ENCODE measurements at places on chromosomes 4 and X.
A peak's percentile ranks its signal among the peaks of the same experiment; 100 is the strongest.

DNA sequence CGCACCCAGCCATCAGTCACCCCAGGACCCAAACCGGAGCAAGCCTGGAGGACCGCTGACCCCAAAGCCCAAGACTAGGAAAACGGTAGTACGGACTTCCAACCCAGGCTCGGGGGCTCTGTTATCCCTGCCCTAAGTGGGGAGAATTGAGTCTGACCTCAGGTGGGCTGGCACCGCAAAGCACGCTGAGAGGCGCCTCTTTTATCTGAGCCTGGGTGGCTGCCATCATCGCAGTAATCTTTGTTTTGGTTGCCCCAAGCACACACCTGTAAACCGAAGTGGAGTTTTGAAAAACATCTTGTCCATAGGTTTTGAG, 894 bp upstream of the SH3RF1 start:
- no peak for DNase-seq

GRCh38 chrX:123513585-123514278, 219.1 kb downstream of the THOC2 start:
- DNase-seq: peak; percentile 11

GRCh38 chr4:76592460-76592859, 157.4 kb downstream of the SHROOM3 start:
- no peak for DNase-seq

DNA sequence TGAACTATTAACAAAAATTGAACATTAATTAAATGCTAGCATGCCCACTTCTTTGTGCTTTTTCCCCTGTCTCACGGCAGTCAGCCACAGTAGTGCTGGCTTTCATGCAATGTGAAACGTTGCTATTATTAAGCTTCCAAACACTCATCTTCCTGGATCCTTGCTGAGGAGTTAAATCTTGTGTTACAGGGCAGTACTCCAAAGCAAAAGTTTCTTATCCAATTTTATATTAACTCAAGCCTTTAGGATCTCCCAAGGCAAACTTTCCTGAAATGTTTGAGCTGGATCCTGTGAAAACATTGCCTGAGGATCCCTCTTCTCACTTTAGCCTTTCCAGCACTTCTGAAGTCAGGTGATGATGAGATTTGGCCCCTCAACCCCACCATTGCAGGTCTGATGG, 1454.8 kb downstream of the FSTL5 start:
- DNase-seq: no peak

DNA sequence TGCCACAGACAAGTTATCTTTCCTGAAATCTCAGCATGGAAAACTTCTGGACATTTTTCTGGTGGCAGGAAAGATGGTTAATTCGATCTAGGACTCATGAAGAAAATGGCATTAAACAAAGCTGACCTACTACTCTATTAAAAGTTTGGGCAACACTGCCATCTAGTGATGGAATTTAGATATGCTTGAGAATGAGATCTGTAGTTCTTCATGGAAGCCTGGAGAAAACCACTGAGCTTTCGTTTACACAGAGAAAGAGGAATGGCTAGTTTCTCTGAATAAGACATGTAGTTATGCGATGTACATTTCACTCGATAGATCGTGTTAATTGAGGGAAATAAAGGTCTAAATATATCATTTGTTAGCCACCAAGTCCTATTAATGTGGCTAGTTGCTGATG, 51.7 kb upstream of the CHRDL1 start:
- peak; percentile 67 for DNase-seq

- DNase-seq: no peak
Observed at GRCh38 chrX:1150569-1151347, 61.7 kb downstream of the CRLF2 start.

DNA sequence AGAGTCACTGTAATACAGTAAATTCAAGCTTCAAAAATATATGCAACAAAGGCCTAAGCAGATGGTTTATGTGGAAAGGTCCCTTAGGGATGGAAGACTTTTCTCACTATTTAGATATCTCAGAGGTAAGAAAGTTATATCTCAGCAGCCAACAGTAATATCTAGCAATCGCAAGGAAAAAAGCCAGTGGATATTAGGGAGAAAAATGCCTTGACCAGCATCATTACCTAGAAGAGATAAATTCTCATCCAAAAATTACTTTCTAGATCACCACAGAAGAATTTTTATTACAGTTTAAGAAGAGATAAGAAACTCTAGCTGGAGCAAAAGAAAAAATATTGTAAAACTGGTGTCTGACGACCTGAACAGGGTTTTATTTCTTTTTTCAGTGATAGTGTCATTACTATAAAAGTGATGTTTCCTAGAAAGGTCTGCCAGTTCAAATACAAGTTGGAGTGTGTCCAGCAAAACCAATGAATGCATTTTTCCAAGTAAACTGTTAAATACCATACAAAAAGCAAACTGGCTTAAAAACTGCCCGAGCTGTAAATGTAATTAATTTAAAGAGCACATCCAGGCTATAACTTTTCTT, 100.0 kb downstream of the ATP11C start:
- no peak for DNase-seq

- peak; percentile 77 for DNase-seq
Observed at GRCh38 chr4:742742-743311, 37.2 kb downstream of the PCGF3 start.

GRCh38 chr4:183495184-183495583, 9.7 kb upstream of the ING2 start:
- no peak for DNase-seq

DNA sequence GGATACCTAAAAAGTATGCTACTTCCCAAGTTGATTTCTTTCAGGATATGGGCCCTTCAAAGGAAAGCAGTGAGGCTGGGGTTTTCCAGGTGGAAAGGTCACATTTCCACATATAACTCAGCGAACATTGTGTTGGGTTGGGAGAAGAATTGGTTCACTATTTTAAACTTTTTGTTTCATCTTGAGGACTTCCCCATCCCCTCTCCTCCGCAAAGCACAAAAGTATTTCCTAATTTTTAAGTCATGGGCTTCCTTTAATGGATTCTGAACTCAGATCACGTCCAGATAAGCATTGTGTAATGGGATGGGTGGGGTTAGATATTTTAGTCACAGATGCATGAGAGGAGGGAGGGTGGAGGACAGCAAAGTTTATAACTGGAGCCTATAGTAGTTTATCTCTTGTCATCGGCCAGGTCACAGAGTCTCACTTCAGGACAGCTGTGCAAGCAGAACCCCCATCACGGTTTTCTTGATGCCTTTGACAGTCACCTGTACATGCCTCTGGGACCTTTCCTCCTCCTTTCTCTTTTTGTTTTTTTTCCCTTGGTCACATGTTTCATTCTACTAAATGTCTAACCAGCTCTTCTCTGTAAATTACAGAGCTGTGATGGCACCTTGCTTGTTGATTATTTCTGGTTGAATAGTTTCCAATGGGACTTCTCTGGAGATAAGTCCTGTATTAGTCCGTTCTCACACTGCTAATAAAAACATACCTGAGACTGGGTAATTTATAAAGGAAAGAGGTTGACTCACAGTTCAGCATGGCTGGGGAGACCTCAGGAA, 115.4 kb downstream of the PTTG2 start:
- no peak for DNase-seq

- DNase-seq: no peak
Observed at GRCh38 chr4:26573389-26573794, 10.5 kb upstream of the TBC1D19 start.

GRCh38 chr4:141473952-141474351, 162.4 kb upstream of the IL15 start:
- DNase-seq: no peak

GRCh38 chrX:101057093-101057714, 5.3 kb upstream of the TRMT2B start:
- no peak for DNase-seq

DNA sequence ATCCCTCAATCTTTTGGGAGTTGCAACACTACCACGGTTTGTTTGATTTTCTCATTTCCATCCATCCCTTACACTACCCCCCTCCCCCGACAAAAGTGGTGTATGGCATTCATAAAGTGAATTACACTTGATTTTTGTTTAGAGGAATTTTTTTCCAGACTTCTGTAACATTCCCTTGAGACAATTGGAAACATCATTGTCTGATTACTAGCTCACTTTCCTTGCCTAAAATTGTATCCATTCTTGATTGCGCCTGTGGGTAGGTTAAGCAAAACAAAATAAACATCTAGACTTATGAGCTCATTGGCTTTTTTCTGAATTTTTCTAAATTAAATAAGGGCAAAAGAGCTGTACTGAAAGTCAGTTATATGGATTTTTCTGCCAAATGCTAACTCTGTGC, 3.5 kb downstream of the GPC3 start:
- DNase-seq: no peak

- DNase-seq: no peak
Observed at GRCh38 chr4:175561696-175562095, 250.4 kb downstream of the GPM6A start.

DNA sequence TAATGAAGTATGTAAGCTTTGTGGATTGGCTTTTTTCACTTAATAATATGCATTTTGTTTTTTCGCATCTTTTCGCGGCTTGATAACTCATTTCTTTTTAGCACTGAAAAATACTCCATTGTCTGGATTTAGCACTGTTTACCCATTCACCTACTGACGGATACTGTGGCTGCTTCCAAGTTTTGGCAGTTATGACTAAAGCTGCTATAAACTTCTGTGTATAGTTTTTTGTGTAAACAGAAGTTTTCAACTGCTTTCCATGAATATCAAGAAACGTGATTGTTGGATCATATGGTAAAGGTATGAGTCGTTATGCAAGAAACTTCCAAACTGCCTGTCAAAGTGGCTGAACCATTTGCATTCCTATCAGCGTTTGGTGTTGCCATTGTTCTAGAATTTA, 87.6 kb downstream of the BMP3 start:
- no peak for DNase-seq

- no peak for DNase-seq
Observed at GRCh38 chrX:108211301-108211700, 119.7 kb downstream of the ATG4A start.

GRCh38 chr4:139753686-139754085, 88.1 kb downstream of the MGST2 start:
- no peak for DNase-seq

- no peak for DNase-seq
Observed at GRCh38 chr4:37968747-37969146, 8.5 kb downstream of the PTTG2 start.

GRCh38 chrX:66914080-66914479, 275.2 kb upstream of the EDA2R start:
- DNase-seq: no peak

DNA sequence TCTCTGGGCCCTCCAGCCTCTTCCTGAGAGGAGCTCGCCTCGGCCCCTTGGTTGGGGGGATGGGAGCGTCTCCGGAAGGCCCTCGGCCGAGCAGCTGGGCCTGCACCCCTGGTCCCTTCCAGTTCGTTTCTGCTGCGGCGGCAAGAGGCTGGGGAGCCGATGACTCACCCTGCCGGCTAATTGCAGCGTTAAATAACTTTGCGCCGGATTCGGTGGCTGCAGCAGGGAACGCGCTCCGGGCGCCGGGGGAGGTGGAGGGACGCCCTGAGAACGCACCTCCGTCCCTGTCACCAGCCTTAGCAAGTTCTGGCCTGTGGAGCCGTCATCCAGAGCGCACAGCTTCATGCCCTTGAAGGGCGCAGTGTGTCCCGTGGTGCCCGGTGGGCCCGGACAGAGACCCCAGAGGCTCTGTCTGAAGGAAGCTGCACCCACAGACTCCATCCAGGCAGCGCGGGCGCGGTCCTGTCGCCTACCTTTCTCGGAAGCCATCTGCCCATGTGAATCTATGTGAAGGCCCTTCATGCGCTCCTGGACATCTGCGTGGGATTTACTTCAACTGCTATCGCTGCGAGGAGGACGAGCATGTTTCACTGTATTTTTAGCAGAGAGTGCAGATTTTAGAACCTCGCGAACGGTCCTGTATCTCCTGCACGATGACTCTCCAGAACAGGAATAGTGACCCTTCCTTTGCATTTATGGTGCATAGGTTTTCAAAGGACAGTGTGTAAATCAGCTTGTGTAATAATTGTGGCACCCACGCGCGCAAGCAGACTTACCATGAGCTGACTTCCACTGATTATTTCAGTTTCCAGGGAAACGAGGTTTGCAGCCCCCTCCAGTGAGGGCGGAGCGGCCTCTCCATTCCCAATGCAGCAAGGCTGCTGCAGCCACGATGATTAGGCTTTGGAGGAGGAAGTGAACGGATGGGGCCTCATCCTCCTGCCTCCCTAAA, 1.7 kb upstream of the TMEM271 start:
- DNase-seq: no peak

DNA sequence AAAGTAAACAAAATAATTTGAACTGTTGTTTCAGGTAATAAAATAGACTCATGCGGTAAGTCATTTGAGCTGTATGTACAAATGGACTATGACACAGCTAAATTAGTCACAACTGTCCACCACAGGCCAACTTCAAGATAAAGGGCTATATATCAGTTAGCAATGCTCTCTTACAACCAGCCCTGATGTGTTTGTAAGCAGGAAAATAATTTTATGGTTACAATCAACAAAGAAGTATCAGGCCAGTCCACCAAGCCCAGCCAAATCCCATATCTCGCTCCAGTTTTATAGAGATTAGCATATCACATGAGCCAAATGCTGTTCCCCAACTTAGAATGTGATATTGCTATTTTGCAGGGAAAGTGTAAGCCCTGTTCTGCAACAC, 511 bp upstream of the DUSP21 start:
- DNase-seq: peak; percentile 13

All from K562 (cell line).